NCI-H1105 (cell line): ENCODE measurements at places on chromosomes 3 and 15.

DNA sequence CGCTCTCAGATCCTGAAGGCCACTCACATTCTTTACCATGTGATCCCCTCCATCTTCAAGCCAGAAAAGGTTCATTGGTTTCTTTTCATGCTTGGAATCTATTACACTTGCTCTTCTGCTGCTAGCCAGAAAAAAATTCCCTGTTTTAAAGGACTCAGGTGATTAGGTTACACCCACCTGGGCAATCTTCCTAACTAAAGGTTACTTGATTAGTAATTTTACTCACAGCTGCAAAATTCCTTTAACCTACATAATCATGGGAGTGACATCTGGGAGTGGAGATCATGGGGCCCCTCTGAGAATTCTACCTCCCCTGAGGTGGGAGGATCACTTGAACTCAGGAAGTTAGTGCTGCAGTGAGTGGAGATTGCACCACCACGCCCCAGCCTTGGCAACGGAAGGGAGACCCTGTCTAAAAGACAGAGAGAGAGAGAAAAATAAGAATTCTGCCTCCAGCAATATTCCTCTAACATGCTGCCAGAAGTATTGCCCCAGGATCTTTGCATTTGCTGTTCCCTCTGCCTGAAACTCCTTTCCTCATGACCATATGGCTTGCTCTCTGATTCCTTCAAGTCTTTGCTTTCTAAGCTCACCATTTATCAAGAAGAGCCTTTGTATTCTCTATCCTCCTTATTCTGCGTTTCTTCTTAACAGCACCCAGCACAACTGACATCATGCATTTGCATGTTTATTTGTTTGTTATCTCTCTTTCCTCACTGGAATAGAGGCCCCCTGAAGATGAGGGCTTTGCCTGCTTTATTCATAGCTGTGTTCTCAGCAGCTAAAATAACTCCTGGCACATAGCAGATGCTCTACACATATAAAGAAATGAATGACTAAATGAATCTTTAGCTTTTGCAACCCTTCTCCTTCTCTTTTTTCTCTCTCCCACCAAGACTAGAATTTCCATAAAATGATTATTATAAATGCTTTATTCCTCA is 68.2 kb downstream of the EDEM1 start:
- no peak for DNase-seq

GRCh38 chr3:124372775-124373174 is 357.5 kb upstream of the UMPS start:
- DNase-seq: no peak

GRCh38 chr3:151804267-151804666 is 9.6 kb upstream of the AADAC start:
- DNase-seq: no peak

DNA sequence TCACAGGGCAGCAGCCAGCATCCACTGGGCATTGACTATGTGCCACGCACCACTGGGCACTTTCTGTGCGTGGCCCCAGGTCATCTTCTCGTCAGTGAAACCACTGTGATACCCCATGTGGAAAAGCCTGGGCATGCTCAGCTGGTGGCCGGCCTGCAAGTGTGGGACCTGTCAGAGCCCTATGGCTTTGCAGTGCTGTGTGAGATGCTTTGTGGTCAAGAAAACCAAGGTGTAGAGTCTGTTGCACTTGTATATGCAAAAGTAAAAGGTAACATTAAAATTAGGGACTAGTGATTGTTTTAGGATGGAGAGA is 69.5 kb downstream of the PGPEP1L start:
- DNase-seq: no peak

- no peak for DNase-seq
Observed at GRCh38 chr3:101531473-101532086, 18.6 kb upstream of the SENP7 start.

GRCh38 chr3:59143447-59143846 is 93.6 kb upstream of the CFAP20DC start:
- DNase-seq: no peak

GRCh38 chr3:58607816-58608215 is 30.6 kb upstream of the FAM107A start:
- DNase-seq: no peak

- no peak for DNase-seq
Observed at GRCh38 chr3:42052132-42052483, 39.0 kb upstream of the TRAK1 start.

DNA sequence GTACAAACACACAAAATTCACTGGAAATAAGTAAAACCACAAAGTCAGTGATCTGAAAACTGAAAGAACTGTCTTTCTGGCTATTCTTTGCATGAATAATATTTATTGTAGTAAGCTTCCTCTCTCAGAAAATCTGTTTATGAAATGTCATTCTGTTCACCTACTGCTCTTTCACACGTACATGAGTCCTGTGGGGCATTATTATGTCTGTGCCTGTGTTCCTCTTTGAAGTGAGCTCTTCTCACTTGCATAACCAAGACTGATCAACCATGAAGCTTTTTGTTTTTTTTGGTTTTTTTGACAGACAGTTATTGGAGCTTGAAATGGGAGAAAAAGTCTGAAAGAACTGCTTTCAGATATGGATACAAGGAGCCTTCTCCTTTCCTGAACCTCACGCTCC is 195.8 kb downstream of the PLCH1 start:
- no peak for DNase-seq

- DNase-seq: no peak
Observed at GRCh38 chr15:88655103-88655553, 16.3 kb downstream of the ISG20 start.

- no peak for DNase-seq
Observed at GRCh38 chr3:127320529-127321121, 32.8 kb upstream of the PRR20G start.

DNA sequence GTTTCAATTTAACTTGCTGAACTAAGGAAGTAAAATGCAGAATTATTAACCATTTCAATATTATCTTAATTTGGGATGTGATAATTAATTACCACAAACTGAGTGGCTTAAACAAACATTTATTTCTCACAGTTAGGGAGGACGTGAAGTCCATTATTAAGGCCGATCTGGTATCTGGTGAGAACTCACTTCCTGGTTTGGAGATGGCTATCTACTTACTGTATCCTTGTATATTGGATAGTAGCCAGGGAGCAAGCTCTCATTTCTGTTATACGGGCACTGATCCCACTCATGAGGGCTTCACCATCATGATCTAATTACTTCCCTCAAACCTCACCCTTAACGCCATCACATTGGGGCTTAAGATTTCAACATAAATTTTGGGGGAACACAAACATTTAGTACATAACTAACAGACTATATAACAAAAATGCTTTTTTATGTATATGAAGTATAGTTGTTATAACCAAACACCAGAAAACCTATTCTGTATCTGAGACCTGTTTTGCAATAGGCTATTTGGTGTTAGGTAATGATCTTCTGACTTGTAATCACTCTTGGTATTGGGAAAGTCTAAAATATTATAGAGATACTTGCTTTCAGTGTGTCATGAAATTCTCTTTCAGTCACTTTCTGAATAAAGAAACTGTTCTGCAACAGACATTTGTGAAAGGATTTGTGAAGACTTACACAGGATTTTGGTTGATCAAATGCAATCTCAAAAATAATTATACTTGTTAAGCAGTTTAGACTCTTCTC is 4.7 kb upstream of the KPNA4 start:
- no peak for DNase-seq

GRCh38 chr3:8713901-8714759 is 19.5 kb upstream of the CAV3 start:
- no peak for DNase-seq

DNA sequence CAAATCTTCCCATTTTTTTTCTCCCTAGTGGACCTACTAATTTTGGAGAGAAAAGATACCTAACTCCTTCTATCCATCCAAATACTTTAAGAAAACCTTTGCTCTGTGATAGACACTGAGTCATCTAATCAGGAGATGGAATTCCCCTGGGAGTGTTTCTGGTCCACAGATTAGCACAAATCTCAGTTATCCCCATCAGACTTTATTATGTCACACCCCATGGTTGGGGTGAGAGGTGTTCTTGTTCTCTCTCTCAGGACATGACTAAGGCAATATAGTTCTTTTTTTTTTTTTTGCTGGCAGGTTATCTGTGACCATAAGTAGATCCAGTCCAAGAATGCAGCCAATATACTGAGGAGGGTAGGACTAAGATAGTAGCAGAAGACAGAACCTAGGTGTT is 15.8 kb downstream of the SLC9A9 start:
- DNase-seq: no peak

GRCh38 chr15:70250208-70251201 is 152.8 kb upstream of the TLE3 start:
- DNase-seq: no peak

- DNase-seq: no peak
Observed at GRCh38 chr3:27533261-27533607, 49.0 kb upstream of the SLC4A7 start.

- no peak for DNase-seq
Observed at GRCh38 chr3:39718674-39719595, 90.5 kb upstream of the MYRIP start.

DNA sequence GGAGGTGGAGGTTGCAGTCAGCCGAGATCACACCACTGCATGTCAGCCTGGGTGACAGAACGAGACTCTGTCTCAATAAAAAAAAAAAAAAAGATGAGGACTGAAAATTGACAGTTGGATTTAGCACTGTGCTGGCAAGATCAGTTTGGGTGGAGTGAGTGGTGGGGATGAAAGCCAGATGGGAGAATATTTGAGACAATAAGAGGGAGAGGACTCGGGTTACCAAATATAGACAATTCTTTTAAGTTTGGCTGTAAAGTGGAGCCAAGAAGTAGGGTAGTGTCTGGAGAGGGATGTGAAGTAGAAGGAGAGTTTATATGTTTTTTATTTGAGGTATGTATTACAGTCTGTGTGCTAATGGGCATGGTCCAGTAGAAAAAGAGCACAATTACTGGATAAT is 20.4 kb downstream of the TMOD3 start:
- DNase-seq: no peak

DNA sequence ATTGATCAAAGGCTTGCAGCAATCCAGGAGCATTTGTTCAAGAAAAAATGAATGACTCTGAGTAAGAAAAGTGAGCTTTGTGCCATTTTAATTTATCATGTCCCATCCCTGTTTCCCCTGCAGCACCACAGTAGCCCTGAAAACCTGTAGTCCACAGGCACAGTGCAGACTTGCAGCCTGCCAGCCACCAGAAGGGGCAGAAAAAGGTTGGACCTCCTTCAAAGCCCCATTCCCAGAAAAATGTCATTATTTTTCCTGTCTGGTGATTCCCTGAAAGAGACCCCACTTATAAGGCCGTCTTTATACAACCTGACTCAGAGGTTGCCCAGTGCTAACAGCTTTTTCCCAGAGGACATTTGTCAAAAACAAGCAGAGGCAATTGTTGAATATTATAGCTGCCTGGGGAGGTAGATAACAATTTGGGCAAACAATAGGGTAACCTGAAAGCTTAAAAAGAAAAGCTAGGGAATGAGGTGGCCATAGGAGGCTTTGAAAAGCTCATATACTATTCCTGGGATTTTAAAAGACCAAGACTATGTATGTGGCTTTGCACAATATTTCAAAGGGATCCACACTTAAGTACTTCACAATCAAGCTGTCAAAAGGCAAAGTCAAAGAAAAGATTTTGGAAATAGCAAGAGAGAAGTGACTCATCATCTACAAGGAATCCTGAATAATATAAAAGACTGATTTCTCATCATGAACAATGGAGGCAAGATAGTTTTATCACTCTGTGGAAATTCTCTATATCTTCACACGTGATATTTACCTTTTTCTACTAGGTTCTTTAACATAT is 136.8 kb upstream of the PLXNA1 start:
- DNase-seq: no peak

- peak; percentile 57 for DNase-seq
Observed at GRCh38 chr3:177150970-177151627, 46.2 kb downstream of the TBL1XR1 start.

DNA sequence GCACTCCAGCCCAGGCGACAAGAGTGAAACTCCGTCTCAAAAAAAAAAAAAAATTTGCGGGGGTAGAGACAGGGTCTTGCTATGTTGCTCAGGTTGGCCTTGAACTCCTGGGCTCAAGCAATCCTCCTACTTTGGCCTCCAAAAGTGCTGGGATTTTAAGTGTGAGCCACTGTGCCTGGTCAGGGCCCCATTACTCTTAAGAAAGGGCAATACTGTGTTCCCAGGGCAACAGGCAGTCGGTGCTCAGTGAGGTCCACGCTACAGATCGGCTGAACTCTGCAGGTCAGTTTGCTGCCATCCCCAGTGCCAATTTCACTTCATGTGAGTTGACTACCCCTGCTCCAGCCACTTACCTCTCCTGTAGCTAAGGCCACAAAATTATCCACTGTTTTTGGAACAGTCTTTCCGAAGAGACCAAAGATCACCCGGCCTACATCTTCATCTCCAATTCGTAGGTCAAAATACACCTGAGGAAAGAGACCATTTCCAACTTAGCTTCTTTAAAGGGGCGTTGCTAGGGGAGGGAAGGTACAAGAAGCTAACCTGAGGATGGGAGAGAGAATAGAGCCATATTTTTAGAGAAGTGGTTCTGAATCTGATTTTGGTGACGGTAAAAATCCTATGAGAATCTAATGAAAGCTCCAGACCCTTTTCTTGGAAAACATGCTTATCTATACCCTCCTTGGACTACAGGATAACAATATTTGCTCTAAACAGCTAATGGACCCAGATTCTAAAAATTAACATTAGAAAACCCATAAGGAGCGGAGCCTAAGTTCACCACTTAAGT is 939 bp downstream of the PPIB start:
- no peak for DNase-seq

DNA sequence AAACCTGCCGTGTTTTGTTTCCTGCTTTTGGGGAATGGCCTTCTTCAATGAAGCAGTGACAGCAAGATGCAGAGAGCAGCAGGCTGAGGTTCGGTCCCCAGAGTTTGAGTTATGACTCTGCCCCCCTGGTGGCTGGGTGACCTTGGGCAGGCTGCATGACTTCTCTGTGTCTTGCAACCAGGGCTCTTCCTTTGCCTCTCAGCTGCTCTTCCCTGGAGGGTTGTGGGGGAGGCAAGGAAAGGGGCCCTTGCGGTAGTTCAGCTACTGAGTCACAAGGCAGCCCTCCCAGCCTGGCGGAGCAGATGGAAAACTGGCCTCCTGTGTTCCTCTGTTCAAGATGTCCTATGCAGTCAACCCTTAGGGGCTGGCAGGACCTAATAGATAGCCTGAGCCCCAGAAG is 17.1 kb downstream of the CTXND1 start:
- DNase-seq: no peak

DNA sequence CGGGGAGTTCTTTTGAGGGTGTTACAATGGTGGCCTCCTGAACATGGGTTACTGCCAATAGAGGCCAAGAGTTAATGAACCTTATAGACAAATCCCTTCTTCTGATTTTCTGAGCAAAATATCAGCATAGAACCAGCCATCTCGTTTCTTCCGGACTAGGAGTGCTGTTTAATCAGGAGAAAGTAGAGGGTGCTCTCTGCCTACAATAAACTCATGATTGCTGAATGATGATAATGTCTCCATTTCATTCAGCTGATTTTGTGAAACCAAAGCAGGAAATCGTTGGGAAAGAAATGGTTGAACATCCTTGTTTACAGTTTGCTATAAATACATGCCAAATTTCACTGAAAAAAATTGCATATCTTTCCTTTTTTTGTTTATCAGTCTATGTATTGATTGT is 142.8 kb upstream of the PLSCR5 start:
- DNase-seq: no peak

- DNase-seq: no peak
Observed at GRCh38 chr3:41265011-41265545, 65.8 kb downstream of the CTNNB1 start.
